ENCODE measurements at places on chromosomes 12 and 14. TPM values are rescaled to one million over a fixed set of nuclear protein-coding genes. Genes with fewer than 3 reads are reported as not detected.
A peak's percentile ranks its signal among the peaks of the same experiment; 100 is the strongest.

The TMPRSS12 gene
- total RNA-seq = not detected

- peak; percentile 61 for DNase-seq
- H3K4me1 ChIP-seq = no peaks in the 10 kb centered on the region
- peak overlapping the region; percentile 18 for H3K27ac ChIP-seq
- peaks cover 7% of the 10 kb centered on the region for H3K27me3 ChIP-seq
- no peaks in the 10 kb centered on the region for H3K36me3 ChIP-seq
These were observed 41.4 kb upstream of the MANSC4 start for GRCh38 chr12:27821259-27821973.

DNA sequence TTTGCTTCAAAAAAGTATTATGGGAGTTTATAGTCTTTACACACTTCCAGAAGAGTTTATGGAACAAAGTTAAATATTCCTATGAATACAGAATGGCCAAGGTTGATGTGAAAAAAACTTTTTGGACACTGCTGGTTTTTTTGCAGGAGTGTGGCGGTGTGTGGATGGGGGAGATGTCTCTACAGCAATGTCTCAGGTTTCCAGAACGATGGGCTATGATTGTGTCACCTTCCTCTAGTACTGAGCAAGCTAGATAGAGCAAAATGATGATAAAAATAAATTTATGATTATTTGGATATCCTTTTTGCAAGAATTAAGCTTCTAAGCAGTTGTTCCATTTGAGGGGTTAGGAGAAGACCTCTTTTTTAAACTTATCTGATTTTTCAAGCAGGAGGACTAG is 37.9 kb downstream of the FBXO34 start:
- peaks cover 25% of the 10 kb centered on the region for H3K36me3 ChIP-seq
- no peaks in the 10 kb centered on the region for H3K27me3 ChIP-seq
- H3K4me3 ChIP-seq = no peak overlapping the region
- no peak for DNase-seq
- no peaks in the 10 kb centered on the region for H3K4me1 ChIP-seq

DNA sequence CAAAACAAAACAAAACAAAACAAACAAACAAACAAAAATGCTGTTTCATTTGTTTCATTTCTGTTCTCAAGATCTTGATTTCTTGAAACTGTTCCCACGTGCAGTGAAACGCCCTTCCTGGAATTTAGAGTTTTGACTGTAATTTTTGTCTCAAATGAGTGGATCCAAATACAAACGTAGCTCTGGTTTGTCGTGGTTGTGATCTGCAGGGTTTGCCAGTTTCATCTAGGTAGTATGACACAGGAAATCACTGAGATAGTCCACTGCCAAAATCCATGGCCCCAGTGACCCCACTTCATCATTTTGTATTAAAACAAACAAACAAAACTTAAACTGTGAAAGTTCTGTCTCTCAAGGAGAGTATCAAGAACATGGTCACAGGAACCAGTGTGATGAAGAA is 838.6 kb downstream of the BCL11B start:
- H3K27ac ChIP-seq = no peak overlapping the region
- no peaks in the 10 kb centered on the region for H3K27me3 ChIP-seq
- no peak for DNase-seq
- H3K4me3 ChIP-seq = no peak overlapping the region
- H3K4me1 ChIP-seq = peaks cover 5% of the 10 kb centered on the region

DNA sequence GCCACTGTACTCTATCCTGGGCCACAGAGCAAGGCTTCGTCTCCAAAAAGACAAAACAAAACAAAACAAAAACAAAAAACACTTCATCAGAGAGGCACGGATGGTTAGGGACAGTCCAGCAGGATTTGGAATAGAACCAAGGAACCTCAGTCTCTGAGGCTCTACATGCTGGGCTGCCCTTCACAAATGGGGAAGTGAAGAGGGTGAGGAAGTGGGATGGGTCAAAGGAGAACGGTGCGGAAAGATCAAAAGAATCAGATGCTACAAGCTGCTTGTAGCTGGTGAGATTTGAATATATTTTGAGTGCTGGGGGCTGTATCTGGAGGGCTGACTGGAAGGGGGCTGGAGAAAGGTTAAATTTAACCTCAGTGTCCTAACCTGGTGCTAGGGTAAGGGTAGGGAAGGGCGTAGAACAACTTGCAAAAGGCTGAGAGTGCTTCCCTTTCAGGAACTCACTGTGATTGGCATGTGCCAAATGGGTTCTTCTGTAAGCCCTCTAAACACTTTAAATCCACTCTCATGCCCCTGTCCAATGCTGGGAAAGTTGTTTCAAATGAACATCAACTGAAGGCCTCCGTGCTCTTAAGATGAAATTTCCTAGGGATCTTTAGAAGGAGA is 4.6 kb downstream of the FOXJ2 start:
- peaks cover 11% of the 10 kb centered on the region for H3K27me3 ChIP-seq
- H3K4me3 ChIP-seq = peak overlapping the region; percentile 92
- H3K27ac ChIP-seq = peak overlapping the region; percentile 79
- peaks cover 60% of the 10 kb centered on the region for H3K4me1 ChIP-seq
- no peak for DNase-seq

- H3K4me3 ChIP-seq = peak overlapping the region; percentile 96
- no peak overlapping the region for H3K27ac ChIP-seq
- peaks cover 10% of the 10 kb centered on the region for H3K4me1 ChIP-seq
- H3K27me3 ChIP-seq = peaks cover 11% of the 10 kb centered on the region
- DNase-seq = no peak
These were observed 1.5 kb downstream of the KIF21A start for GRCh38 chr12:39441189-39441962.

- H3K27me3 ChIP-seq = peaks cover 1% of the 10 kb centered on the region
- no peaks in the 10 kb centered on the region for H3K4me1 ChIP-seq
- DNase-seq = peak; percentile 72
- H3K4me3 ChIP-seq = no peak overlapping the region
These were observed 25.1 kb downstream of the MEG3 start for GRCh38 chr14:100850841-100851585.

GRCh38 chr12:89040146-89040964 is 311.9 kb downstream of the DUSP6 start:
- DNase-seq = no peak
- H3K27me3 ChIP-seq = no peaks in the 10 kb centered on the region
- no peaks in the 10 kb centered on the region for H3K4me1 ChIP-seq
- H3K4me3 ChIP-seq = no peak overlapping the region

GRCh38 chr12:80277732-80278131 is 166.3 kb upstream of the PTPRQ start:
- H3K27ac ChIP-seq = no peak overlapping the region
- no peaks in the 10 kb centered on the region for H3K4me1 ChIP-seq
- H3K27me3 ChIP-seq = no peaks in the 10 kb centered on the region
- no peaks in the 10 kb centered on the region for H3K36me3 ChIP-seq

The CDK2 gene
- total RNA-seq = 43.0 TPM

GRCh38 chr12:80877721-80878265 is 59.9 kb downstream of the LIN7A start:
- peaks cover 5% of the 10 kb centered on the region for H3K4me1 ChIP-seq
- peaks cover 3% of the 10 kb centered on the region for H3K36me3 ChIP-seq
- H3K4me3 ChIP-seq = no peak overlapping the region
- no peak for DNase-seq
- no peaks in the 10 kb centered on the region for H3K27me3 ChIP-seq
- no peak overlapping the region for H3K27ac ChIP-seq

DNA sequence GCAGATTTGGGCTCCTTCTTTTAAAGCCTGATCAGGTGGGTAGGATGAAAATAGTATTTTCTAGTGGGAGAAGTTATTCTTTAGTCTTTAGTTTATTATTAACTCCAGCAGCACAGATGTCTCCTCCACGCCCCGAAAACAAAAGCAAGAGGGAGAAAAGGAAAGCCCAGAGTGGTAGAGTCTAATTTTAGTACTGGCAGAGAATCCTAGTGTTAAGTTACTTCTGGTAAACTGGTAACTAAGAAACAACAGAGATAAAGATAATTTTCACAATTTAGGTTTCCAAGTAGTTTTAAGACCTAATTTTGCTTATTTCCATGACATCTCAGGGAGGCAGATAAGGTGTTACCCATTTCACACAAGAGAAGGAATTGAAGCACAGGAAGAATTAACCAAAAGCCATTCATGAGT is 16.3 kb downstream of the ATP5MC2 start:
- H3K4me1 ChIP-seq = peaks cover 18% of the 10 kb centered on the region
- peak overlapping the region; percentile 86 for H3K27ac ChIP-seq
- H3K36me3 ChIP-seq = peaks cover 21% of the 10 kb centered on the region
- no peak overlapping the region for H3K4me3 ChIP-seq
- DNase-seq = no peak

The PDZRN4 gene
- not detected for total RNA-seq

- peaks cover 3% of the 10 kb centered on the region for H3K36me3 ChIP-seq
- H3K27ac ChIP-seq = no peak overlapping the region
- peaks cover 4% of the 10 kb centered on the region for H3K27me3 ChIP-seq
- DNase-seq = peak; percentile 14
- H3K4me3 ChIP-seq = no peak overlapping the region
- H3K4me1 ChIP-seq = peaks cover 2% of the 10 kb centered on the region
These were observed 35.7 kb upstream of the ATP2A2 start for GRCh38 chr12:110245369-110245772.

The SLC38A4 gene
- total RNA-seq = not detected

The TAS2R31 gene
- total RNA-seq = 3.1 TPM

The FOXJ2 gene
- 42.7 TPM for total RNA-seq

DNA sequence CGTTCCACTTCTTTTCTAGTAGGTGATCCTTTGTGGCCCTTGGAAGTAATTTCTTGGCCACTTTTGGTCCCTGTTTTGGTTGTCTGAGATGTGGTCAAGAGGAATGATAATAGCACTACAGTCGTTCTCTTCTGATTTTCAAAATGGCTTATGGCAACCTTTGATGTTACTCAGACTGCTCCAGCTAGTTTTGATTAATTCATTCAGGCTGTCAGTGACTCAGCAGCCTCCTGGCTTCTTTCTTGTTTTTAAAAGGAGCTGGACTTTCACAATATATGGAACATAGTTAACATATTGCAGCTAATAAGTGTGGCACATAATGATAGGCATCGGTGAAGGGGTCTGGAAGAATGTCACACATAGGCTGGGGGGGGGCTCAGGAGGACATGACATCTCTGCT is 47.3 kb downstream of the WDR20 start:
- H3K4me3 ChIP-seq = no peak overlapping the region
- H3K4me1 ChIP-seq = peaks cover 13% of the 10 kb centered on the region
- no peaks in the 10 kb centered on the region for H3K27me3 ChIP-seq
- no peak overlapping the region for H3K27ac ChIP-seq
- DNase-seq = no peak
- no peaks in the 10 kb centered on the region for H3K36me3 ChIP-seq

The OR6C68 gene
- total RNA-seq = not detected

GRCh38 chr14:90344331-90345238 is 12.8 kb upstream of the NRDE2 start:
- no peak overlapping the region for H3K4me3 ChIP-seq
- DNase-seq = no peak
- peaks cover 3% of the 10 kb centered on the region for H3K27me3 ChIP-seq
- H3K36me3 ChIP-seq = no peaks in the 10 kb centered on the region

DNA sequence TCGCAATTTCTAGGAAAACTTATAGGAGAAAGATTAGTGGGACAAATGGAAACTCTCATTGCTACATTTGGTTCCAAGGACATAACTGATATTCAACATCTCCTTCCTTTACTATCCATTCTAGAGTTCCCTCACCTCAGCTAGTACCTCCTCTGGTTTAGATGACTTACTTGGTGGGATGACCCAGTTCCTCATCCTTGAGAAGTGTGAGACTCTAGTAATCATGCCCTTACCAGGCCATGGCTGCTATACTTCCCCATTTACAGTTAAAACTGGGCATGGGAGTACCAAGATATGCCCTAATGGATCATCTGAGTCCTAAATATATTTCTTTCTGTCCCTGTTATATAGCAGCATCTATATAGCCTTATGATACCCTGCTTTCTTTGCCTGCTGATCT is 58.1 kb downstream of the IFT81 start:
- H3K4me1 ChIP-seq = no peaks in the 10 kb centered on the region
- H3K27ac ChIP-seq = no peak overlapping the region
- peaks cover 21% of the 10 kb centered on the region for H3K36me3 ChIP-seq
- DNase-seq = no peak
- no peaks in the 10 kb centered on the region for H3K27me3 ChIP-seq

GRCh38 chr14:68786491-68787091 is 6.3 kb downstream of the ZFP36L1 start:
- H3K4me1 ChIP-seq = peaks cover 54% of the 10 kb centered on the region
- H3K36me3 ChIP-seq = peaks cover 49% of the 10 kb centered on the region
- H3K4me3 ChIP-seq = peak overlapping the region; percentile 74
- peaks cover 20% of the 10 kb centered on the region for H3K27me3 ChIP-seq
- DNase-seq = no peak
- H3K27ac ChIP-seq = peak overlapping the region; percentile 86

GRCh38 chr12:50597200-50598195 is 92.7 kb downstream of the DIP2B start:
- H3K4me3 ChIP-seq = no peak overlapping the region
- H3K27ac ChIP-seq = no peak overlapping the region
- no peak for DNase-seq
- peaks cover 30% of the 10 kb centered on the region for H3K4me1 ChIP-seq
- peaks cover 4% of the 10 kb centered on the region for H3K27me3 ChIP-seq

The GALNT6 gene
- 12.5 TPM for total RNA-seq

DNA sequence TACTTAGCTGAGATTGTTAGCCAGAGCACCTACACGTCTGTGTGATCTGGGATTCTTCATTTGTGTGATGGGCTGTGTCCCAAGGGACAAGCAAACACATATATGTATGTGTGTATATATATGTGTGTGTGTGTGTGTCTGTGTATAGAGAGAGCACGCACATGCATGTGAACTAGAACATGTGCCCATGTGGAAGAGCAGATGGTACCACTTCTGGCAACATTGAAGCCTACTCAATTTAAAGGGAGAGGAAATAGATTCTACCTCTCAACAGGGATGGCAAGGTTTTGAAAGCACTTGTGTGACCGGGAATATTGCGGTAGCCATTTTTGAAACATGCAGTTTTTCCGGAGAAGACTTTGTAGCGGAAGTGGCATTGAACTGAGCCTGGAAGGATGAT is 1.4 kb downstream of the TOMM20L start:
- peak overlapping the region; percentile 65 for H3K4me3 ChIP-seq
- H3K27me3 ChIP-seq = peaks cover 9% of the 10 kb centered on the region
- peaks cover 3% of the 10 kb centered on the region for H3K36me3 ChIP-seq
- no peak for DNase-seq
- H3K4me1 ChIP-seq = peaks cover 6% of the 10 kb centered on the region

DNA sequence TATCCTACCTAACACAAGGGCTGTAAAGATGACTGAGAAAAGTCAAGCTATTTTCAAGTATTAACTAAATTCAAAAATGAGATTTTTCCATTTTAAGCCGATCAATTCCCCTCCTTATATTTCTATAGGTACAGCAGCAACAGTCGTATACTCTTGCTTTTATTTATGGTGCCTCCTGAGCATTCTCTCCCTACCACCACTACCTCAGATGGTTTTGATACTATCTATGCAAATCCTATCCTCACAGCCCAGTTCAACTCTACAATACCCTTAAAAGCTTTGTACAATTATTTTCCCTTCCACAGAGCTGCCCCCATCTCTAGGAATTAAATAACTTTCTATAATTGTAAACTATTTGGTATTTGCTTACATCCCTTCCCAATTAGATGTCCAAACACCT is 52.1 kb downstream of the GALC start:
- H3K4me1 ChIP-seq = peaks cover 10% of the 10 kb centered on the region
- peaks cover 5% of the 10 kb centered on the region for H3K36me3 ChIP-seq
- no peak for DNase-seq
- H3K27me3 ChIP-seq = no peaks in the 10 kb centered on the region
- no peak overlapping the region for H3K4me3 ChIP-seq

All from endothelial cell (in vitro differentiated cells).